Brain microvascular endothelial cell (primary cell): ENCODE measurements at places on chromosomes 4 and X.

DNA sequence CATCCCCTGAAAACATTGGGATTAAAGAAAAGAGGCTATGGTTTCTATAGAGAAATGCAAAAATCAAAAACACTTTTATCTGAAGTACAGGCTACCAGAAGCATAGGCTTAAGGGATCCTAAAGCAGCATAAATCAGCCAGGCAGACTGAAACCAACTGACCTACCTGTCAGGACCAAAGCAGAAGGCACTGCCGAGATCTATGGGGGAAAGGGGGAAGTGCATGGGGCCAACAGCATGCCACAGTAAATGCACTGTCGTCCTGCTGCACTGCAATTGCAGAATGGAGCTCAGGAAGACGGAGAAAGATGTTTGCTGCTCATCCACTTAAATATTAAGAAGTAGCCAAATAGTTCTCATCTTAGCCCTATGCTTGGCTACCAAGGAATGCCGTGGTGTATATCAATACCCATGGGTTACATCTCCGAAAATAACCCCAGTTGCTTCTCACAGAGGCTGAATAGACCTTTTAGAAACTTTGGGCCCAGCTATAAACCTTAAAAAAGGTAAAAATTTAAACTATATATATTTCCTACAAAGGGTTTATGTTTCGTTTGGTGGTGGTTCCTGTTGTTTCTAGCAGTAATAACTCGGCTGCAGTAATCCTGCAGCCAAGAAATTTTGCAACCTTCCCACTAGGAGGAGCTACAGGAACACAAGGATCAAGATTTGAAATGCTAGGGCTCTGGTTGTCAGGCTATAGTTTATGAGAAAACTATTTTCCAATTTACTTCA, 312.2 kb upstream of the DIAPH2 start:
- DNase-seq = peak; percentile 22

DNA sequence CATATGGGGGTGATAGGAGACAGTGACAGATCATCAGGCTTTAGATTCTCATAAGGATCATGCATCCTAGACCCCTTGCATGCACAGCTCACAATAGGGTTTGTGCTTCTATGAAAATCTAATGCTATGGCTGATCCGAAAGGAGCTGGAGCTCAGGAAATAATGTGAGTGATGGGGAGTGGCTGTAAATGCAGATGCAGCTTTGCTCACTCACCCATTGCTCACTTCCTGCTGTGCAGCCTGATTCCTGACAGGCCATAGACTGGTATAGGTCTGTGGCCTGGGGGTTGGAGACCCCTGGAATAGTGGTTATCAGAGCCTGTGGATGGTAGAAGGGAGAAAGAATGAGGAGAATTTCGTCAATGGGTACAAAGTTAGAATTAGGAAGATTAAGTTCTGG, 2751.1 kb downstream of the ARAP2 start:
- no peak for DNase-seq

DNA sequence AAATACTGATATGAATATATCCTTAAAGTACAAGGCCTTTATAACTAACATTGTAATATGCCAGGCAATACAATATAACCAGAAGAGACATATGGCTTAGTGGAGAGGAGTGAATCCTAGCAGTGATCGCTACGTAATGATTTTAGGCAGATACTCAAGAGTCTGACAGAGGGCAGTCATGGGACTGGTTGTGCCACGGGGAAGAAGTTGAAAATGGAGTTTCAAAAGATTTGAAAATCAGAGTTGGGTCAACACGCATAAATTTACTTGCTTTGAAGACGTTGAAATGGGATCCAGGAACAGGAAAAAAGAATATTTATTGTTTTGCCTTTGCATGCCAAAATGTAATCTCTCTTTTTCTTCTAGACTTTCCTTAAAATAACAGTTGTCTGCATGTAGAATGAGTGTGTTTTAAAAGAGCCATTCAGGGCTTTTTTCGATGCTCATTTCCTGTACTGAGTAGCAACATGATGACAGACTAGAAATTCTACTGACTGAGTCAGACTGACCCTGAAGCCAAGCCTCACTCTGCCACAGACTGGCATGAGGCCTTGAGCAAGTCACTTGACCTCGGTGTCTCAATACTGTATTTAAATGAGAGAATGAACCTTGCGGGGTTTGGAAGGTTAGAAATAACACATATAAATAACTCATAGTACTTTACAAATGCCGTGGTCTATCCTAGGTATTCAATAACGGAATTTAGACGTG, 8.1 kb upstream of the SMS start:
- DNase-seq = peak; percentile 78

DNA sequence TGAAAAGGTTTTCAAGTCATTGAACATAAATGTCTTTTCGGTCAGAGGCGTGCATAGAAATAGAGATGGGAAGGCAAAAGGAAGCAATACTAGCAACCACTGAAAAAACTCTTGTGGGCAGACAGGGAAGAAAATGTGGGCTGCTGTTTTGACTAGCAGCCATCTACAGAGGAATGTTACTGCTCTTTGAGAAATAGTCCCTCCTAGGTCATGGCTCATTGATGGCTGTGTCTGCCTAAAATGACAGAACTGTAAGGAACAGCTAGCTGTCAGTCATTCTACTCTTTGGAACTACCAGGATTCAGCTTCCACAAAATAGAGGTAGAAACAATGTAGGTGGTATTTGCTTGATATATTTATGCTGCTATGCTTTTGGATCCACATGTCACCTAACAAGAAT, 26.9 kb upstream of the TMPRSS11B start:
- no peak for DNase-seq

GRCh38 chrX:2698604-2699003, 7.5 kb downstream of the CD99 start:
- DNase-seq = no peak

GRCh38 chr4:152805818-152806217, 26.1 kb downstream of the ARFIP1 start:
- DNase-seq = no peak

- no peak for DNase-seq
Observed at GRCh38 chr4:83572848-83573247, 36.9 kb downstream of the GPAT3 start.

- DNase-seq = no peak
Observed at GRCh38 chrX:134013524-134013923, 28.1 kb upstream of the GPC3 start.

- no peak for DNase-seq
Observed at GRCh38 chr4:123583043-123583442, 186.4 kb downstream of the SPRY1 start.

- DNase-seq = no peak
Observed at GRCh38 chrX:116277351-116278225, 107.0 kb downstream of the AGTR2 start.

DNA sequence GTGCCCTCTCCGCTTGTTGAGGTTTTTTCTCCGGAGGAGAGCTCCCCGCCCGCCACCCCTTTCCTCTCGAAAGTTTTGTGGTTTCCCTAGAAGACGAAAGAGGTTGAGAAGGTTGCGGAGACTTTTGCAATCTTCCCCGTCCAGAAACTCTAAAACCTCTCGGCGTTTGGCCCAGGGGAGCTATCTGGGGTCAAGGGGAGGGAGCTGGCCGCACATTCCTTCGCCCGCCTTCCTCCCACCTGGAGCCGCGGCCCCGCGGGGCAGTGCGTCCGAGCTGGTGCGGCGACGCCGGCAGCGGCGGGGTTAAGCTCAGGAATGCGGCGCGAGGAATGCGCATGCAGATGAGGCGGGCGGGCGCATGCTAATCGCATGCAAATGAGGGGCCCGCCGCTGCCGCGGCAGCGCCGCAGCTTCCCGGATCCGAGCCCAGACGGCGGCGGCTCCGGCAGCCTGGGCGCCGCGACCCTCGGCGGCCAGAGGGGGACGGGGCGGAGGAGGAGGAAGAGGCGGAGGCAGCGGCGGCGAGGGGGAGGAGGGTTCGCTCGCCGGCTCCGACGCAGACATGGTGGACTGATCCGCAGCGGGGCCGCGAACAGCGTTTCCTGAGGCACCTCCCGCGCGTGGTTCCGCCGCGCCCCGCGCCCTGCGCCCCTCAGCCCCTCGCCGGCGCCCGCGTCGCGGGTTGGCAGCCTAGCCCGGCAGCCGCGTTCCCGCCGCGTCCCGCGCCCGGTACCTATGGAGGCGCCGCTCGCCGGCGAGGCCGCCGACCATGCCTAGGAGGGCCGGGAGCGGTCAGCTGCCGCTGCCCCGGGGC, at the start of gene WWC2:
TSS of gene WWC2 (plus strand) at position 535 of the 814 bp plus-strand sequence. CDS start at position 770, 235 bp downstream.
- DNase-seq = peak; percentile 84

GRCh38 chrX:103797691-103798090, 21.1 kb downstream of the PLP1 start:
- DNase-seq = no peak

- no peak for DNase-seq
Observed at GRCh38 chr4:159158985-159159384, 56.1 kb downstream of the RAPGEF2 start.

- DNase-seq = no peak
Observed at GRCh38 chr4:110671679-110672078, 48.8 kb upstream of the PITX2 start.

DNA sequence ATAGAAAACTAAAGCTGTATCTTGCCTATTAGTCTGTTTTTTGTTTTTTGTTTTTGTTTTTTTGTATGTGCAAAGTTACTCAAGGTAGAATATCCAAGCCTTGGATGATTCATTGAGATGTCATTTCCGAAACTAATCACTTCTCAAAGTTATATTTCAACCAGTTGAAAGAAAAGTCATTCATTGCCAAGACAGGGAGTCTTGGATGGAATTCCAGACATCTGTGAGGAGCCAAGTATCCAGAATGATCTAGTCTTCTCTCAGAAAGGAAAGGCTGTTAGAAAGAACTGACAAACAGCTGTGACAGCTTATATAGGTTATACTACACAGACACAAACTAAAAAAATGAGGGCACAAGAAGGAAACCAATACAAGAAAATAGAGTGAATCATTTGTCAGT, 141.1 kb upstream of the NDST3 start:
- no peak for DNase-seq

DNA sequence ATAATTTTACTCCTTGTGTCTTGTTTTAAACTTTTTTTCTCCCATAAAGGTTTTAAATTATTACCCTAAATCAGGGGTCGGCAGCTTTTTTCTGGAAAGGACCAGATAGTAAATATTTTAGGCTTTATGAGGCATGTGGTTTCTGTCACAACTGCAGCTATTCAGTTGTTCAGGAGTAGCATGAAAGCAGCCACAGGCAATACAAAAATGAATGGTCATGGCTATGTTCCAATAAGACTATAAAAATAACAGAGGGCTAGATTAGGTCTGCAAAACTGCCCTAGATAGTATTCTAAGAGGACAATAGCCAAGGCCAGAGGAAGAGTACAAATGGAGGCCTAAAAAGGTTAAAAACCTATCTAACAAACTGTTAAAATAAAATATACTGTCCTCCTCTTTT, 24.6 kb downstream of the HERC5 start:
- no peak for DNase-seq

- no peak for DNase-seq
Observed at GRCh38 chr4:78756776-78757175, 19.4 kb upstream of the BMP2K start.

DNA sequence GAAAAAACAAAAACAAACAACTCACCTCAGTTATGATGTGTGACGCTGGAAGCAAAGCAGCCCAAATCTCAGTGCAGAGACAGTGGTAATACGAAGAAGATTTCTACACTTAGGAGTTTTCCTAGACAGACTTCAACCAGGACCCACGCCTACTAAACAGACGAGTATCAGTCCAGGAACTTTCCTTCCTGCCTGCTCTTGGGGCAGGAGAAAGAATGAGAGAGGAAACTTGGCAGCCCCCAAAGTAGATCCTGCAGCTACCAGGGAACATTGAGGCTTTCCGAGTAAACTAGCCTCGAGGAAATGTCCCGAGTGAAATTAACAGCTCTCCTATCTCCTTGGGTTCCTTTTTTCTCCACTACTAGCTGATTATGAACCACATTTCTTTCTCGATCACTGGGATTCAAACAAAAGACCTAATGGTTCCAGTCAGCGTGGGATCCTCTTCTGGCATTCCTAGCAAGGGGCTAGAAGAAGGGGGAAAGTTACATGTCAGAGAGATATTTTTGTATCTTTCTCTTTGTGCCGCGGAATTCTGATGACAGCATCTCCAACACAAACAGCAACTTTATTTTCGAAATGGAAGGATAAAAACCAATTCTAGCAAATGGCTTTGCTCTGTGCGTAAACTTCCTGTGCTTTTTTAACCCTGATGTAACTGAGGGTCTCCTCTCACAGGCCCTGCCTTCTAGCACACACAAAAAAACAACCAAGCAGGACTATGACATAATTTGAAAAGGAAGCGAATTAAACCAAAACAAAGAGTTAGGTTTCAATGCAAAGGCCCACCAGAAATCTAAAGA, 53.2 kb downstream of the PPM1K start:
- DNase-seq = peak; percentile 10

DNA sequence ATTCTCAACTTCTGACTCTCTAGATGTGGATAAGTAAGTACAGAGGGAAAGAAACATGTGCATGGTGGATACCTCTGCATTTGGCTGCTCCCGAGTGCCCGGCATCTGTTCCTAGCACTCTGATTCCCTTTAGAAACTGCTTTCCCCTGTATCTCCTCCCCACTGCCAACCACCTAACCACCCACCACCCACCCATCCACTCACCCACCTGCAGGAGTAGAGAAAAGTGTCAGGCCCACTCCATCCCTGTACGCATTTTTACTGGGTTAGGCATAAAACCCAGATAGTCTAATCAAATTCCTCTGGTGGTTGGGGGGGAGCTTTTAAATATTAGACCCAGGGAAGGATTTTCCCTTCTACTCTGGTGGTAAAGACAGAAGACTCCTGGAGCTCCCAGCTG, 63.0 kb downstream of the TMEM154 start:
- DNase-seq = no peak

DNA sequence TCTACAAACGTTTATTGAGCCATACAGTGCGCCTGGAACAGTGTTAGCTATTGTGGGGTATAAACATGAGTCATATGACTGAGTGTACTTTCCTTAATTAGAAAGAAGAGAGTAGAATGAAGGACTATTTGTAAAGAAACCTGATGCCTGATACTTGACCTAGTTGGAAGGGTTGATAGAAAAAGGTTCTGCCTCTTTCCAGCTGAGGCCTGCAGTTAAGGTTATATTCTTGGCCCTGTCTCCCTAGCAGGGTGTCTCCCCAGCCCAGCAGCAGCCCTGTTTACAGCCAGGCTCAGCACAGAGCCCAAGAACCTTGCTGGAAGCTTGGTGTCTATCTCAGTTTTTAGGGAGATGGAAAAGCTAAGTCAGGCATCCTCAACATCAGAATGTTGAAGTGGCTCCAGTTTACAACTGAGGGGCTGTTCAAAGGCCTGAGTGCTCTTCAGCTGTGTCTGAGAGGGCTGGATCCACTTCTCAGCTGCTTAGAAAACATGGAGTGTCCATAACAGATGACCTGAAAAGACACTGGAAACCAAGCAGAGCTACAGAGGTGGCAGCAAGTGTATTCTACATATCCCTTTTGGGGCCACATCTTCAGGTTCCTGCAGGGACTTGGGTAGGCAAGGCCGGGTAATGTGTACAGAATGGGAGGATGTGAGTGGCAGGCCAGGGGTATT, 21.6 kb downstream of the NYX start:
- no peak for DNase-seq
